ENCODE measurements at places on chromosomes 4 and X.

- peak; percentile 56 for DNase-seq
These were observed 626 bp downstream of the YTHDC1 start for GRCh38 chr4:68349279-68349648.

DNA sequence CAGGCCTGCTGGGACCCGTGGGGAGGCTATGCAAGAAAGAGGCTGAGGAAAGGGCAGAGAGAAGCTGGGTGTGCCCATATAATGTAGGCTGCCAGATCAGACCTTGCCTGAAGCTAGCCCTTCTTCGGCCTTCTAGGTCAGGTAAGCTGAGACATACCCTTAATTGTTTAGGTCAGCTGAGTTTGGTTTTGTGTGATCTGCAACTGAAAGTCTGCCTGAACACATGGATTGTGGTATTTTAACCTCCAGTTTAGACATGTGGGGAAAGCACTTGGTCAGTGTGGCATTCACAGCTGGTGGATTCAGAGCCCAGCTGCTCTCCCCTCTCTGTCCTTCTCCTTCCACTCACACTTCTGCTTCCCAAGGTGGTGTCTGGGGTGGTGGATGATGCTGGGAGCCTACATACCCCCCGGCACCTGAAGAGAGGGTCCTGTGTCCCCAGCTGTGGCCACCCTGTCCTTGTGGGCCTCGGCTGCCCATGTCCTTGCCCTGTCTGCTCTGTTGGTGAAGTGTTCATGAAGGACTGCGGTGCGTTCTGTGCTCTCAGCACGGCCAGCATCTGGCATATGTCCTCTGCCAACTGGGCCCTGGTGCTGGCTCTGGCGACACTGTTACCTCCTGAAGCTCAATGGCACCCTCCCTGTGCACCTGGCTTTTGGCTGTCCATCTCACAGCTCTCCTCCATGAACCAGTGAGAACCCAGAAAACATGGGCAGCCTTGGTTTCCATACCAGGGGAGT is 82.1 kb downstream of the NAT8L start:
- no peak for DNase-seq

GRCh38 chr4:156962528-156962974 is 9.0 kb downstream of the PDGFC start:
- DNase-seq: no peak

DNA sequence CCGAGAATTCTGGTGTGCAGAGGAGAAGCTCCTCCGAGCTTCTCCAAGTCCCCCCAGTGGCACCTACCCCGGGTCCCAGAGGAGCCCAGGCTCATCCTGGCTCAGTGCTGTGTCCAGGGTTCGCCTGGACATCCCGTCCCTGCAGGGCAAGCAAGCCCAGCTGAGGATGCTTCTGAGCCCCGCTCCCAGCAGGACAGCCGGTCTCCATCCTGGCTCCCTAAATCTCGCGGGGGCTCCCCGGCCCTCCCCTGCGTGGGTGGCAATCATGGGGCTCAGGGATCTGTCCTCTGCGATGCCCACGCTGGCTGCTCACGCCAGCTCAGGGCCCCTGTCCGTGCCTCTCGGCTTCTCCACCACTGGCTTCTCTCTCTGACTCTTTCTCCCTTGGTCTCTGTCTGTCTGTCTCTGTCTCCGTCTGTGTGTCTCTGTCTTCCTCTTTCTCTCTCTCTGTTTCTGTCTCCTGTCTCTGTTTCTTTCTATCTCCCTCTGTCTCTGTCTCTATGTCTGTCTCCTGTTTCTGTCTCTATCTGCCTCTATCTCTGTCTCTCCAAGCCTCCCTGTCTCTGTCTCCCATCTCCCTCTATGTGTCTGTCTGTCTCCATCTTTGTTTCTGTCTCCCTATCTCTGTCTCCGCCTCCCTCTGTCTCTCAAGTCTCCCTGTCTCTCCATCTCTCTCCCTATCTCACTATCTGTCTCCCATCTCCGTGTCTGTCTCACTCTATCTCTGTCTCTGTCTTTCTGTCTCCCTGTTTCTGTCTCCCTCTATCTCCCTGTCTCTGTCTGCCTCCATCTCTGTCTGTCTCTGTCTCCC is 27.8 kb upstream of the SLC25A6 start:
- no peak for DNase-seq
